AG09319 (cell line): ENCODE measurements at places on chromosomes 12 and 14.
A peak's percentile ranks its signal among the peaks of the same experiment; 100 is the strongest.

DNA sequence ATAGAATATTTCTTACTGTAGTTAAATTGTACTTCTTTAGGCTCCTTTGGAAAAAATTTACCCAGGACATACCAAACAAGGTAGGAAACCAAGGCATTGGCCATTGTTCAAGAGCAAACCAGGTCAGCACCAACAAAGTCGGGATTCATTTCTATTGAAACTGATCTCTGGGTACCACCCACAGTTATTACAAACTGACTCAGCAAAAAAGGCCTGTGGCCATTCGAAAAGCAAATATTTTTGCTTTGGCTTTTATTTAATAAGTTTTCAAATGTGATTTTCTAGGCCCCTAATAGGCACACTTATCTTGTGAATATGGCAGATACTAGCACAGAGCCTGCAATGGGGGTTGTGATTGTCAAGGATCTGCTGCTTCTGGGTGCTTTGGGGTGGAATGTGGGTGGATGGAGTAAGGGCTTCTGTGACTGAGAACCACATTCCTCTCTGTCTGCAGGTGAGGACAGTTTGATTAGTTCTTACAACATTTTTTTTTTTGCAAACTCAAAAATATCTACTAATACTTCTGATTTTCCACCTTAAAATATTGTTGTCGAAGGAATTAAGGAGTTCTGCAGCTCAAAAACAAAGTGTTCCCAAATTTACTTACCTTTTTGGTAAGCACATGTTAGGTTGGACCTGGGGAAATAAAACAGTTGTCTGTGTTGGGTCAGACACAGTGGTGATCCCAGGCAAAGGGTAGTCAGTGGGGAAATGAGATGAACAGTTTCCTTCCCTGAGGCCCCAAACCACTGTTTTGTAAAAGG, 45.1 kb downstream of the FLRT2 start:
- no peak for DNase-seq

DNA sequence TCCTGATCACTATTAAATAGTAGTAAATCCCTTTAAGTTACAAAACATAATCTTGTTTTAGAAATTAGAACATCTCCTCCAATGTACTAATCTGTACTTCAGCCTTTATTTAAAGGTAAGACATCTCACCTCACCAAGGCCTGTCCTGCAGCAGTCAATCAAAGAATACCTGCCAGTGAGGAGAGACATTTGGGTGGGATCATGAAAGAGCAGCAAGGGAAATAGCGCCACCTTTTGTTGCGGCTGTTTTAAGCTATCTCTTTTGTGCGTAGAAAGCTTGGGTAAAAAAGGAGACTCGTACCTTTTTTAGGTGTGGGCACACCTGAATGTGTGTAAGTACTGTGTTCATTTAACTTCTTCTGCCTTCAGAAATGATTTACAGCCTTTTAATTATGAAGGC, 117.8 kb upstream of the TMTC1 start:
- no peak for DNase-seq

GRCh38 chr12:123744836-123745235, 17.3 kb upstream of the DNAH10 start:
- no peak for DNase-seq

- no peak for DNase-seq
Measured at GRCh38 chr12:16688200-16688599, 82.2 kb upstream of the LMO3 start.

DNA sequence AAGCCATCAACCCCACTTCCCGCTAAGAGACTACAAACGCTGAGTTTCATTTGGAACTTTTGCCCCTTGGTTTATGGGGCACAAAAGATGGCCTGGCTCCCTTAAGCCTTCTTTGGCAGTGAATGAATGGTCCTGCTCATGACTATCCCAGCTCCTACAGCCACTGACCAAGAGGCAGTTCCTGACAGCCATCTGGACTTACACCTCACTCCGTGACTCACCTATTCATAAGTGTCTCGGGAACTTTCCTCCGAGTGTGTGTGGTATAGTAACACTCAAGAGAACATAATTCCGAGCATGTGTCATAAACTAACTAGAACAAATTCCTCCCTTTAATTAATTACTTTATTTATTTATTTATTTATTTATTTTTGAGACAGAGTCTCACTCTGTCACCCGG, 51.9 kb upstream of the NUDT4 start:
- DNase-seq = no peak

GRCh38 chr12:106914796-106915634, 40.7 kb upstream of the TMEM263 start:
- no peak for DNase-seq

DNA sequence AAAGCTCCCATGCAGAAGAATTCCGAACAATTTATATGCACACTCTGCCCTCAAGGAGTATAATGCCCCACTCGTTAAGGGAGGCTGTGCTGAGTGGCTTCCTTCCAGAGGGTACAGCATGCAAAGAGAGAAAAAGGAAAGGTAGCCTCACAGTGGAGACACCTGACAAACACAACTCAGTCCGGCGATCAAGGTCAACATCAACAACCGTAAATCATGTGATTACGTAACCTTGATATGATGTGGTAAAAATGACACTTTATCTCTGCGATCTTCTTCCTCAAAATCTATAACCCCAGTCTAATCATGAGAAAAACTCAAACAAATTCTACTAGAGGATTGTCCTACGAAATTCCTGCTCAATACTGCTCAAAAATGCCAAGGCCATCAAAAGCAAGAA, 400.5 kb upstream of the CCDC196 start:
- DNase-seq = no peak

DNA sequence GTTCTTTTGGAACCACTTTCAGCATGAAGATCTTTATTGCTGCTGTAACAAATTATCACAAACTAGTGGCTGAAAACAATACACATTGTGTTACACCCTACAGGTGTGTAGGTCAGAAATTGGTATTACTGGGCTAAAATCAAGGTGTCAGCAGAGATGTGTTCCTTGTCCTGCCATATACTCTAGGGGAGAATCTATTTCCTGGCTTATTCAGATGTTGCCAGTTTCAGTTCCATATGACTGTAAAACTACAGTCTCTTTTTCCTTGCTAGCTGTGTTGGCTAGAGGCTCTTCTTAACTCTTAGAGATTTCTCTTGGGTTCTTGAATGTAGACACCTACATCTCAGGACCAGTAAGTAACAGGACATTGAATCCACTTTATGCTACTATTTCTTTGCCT, 215.6 kb upstream of the PPFIA2 start:
- no peak for DNase-seq

DNA sequence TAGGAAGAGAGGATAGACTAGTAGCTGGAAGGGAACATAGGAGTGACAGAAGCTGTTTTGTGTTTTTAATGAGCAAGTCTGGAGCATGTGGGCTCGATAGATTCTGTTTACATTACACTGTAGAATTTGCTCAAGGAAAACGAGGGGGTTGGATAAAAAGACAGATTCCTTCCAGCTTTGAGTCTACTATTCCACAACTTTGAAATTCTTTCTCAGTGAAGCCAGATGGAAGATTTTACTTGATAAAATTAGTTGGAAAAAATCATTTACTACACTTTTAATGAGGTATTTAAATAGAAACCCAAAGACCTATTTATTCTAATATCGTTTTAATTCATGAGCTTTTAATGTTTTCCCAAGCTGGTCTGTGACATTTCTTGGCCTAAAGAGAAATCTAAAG, 19.5 kb upstream of the EPS8 start:
- DNase-seq = no peak

- DNase-seq = no peak
Measured at GRCh38 chr14:77589099-77589498, 27.3 kb downstream of the SPTLC2 start.

DNA sequence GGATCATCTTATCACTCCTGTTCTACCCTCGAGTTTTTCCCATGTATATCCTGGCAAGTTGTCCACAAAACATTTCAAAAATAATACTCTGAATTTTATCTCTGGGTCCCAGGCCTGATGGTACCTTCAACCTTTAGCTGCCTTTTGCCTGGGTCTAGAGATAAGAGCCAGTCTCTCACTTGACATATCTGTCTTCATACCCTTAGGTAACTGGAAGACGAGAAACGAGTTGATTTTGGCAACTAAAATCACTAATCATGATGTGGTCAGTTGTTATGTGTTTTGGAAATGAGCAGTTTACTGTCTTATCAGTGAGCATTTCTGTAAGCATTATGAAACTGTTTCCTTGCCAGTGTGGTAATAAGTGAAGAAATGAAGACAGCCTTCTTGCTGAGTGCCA, 6.3 kb downstream of the RNF10 start:
- no peak for DNase-seq

DNA sequence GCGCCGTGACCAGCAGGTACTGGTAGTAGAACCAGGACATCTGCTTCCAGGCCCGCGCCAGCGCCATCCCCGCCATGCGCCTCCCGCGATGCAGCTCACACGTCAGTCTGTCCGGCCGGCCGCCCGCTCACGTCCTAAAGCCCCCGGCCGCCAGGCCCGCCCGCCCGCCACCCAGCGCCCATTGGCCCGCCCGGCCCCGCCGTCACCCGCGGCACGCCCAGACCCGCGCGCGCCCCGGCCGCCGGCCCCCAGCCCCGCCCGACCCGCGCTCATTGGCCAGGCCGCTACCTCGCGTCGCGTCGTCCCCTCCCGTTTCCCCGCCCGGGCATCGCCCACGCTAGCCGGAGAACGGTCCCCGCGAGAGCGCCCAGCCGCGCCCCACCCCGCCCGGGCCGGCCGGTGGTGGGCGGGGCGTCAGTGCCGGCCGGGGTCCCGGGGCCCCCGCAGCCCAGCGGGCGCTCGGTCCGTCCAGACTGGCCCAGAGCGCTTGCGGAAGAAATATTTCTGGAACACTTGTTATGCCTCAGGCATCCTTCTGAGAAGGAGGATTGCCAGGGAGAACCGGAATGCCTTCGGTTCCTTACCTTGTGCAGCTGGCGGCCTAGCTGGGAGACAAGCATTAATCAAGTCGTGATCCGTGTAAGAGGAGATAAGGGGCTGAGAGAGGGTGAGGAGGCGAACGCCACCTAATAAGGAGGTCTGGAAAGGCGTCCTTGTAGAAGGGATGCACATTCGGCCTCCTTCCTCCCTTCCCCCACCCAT, at the start of gene SPTSSA:
Gene SPTSSA (minus strand): TSS at position 109 of the 762 bp plus-strand sequence. CDS start 33 bp downstream, at position 76.
- peak; percentile 61 for DNase-seq

- DNase-seq = no peak
Measured at GRCh38 chr12:6614513-6615172, 7.5 kb upstream of the CHD4 start.

GRCh38 chr14:55245657-55246268, 25.5 kb upstream of the FBXO34 start:
- DNase-seq = no peak

- DNase-seq = no peak
Measured at GRCh38 chr14:61217516-61217915, 63.6 kb downstream of the TMEM30B start.

DNA sequence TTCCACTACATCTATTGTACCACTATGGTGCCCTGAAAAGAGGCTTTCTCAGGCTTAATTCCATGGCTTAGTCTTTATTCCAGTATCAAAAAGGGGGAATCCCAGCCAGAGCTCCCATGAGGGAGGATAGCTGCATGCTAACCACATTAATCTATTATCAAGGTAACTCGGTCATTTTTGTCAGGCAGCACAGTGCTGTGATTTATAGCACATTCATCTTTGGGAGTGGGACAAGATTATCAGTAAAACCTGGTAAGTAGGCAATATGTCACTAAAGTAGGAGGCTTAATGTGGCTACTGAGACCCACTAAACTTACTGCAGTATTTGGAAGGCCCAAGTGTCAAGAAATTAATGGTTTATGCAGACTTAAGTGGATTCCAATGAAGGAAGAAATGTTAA, 58.9 kb downstream of the DAD1 start:
- no peak for DNase-seq

DNA sequence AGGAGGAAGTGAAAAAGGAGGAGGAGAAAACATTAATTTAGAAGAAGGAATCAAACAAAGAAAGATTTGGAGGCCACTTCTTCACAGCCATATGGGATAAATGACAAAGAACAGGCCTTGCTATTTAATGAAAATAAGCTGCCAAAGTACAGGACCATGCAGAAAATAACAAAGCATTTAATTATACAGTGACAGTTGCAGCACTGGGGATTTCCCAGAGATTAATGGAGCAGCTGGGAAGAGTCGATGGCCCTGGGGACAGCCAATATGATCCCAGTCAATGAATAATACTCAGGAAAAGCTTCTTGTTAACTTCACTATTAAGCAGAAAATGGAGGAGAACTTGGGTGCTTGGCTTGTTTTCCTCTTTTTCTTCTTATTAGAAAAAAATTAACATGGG, 34.6 kb downstream of the RERG start:
- no peak for DNase-seq
